ENCODE measurements at places on chromosomes 5 and 9.

DNA sequence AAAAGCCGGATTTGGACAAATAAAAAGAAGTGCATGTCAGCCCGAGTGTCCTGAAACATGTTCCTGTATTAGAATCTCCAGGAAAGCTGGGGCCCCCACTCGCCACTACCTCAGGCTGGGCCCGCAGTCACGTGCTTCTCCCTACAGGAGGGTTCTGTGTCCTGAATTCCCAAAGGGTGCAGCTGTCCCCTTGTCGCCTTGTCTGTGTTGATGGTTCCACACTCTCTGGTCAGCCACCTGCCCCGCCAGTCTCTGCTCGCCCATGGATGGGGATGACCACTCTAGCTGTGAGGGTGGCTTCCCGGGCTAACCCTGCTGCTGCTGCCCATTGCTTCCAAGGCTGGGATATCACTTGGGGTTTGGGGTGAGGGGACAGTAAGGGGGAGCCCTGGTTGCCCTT, 3.1 kb upstream of the TMEM250 start:
- no peak for DNase-seq

DNA sequence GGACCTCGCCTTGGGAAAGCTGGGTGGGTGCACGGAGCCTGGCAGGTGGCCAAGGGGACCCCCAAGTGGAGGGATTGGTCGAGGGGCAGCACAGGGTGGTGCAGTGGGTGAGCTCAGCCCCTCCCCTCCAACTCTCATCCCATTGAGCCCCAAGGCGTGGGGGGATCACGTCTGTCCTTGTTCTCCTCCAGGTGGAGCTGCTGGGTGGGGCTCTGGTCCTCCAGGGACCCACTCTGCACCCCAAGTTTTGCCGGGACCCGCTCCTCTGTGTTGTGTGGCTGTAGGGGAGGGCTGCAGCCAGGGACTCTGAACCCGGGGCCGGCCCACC, 3.6 kb upstream of the FUT7 start:
- no peak for DNase-seq

- no peak for DNase-seq
Measured at GRCh38 chr5:135456238-135457099, 4.3 kb upstream of the TIFAB start.

DNA sequence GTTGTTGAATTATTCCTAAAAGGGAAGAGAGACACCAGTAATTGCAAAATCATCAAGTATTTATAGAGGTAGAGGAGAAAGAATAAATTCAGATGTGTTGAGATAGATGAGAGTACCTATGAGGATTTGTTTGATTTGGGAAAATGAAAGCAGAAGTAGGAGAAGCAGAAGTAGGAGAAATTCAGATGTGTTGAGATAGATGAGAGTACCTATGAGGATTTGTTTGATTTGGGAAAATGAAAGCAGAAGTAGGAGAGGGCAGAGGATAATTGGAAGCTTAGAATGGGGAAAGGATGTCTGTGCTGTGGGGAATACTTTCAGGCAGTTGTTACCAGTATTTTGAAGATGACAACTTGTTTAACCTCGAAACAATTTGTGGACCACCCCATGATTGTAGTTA, 35.1 kb upstream of the ZCCHC7 start:
- DNase-seq, result no peak

DNA sequence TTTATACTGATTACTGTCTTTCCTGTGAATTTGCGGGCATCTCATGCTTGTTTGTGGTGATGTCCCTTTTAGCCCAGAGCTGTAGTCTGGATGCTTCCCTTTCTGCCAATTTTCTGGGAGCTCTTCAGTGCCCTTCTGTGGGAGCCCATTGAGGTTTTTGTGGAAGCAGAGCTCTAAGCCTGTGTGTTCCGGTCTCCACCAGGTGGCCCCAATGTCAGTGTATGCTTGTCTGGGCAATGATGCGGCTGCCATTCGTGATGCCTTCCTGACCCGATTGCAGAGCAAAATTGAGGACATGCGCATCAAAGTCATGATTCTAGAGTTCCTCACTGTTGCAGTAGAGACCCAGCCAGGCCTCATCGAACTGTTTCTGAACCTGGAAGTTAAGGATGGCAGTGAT, 35.1 kb downstream of the SH3GLB2 start:
- DNase-seq, result no peak

DNA sequence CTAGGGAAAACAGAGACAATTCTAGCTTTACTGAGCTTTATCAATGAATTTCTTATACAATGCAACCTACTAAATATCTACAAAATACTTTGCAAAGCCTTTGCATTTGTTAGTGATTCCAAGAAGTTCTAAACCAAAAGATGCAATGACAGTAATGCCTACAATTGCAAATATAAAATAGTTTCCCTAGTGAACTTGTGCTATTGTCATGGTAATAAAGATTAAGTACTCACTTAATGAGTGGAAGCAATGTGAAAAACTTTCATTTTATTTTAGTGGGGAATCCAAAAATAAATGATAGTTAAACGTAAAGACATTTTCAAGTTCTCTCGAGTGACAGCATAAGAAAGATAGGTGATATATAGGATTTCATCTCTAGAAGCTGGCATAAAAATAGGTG, 270.5 kb upstream of the CTNND2 start:
- no peak for DNase-seq

DNA sequence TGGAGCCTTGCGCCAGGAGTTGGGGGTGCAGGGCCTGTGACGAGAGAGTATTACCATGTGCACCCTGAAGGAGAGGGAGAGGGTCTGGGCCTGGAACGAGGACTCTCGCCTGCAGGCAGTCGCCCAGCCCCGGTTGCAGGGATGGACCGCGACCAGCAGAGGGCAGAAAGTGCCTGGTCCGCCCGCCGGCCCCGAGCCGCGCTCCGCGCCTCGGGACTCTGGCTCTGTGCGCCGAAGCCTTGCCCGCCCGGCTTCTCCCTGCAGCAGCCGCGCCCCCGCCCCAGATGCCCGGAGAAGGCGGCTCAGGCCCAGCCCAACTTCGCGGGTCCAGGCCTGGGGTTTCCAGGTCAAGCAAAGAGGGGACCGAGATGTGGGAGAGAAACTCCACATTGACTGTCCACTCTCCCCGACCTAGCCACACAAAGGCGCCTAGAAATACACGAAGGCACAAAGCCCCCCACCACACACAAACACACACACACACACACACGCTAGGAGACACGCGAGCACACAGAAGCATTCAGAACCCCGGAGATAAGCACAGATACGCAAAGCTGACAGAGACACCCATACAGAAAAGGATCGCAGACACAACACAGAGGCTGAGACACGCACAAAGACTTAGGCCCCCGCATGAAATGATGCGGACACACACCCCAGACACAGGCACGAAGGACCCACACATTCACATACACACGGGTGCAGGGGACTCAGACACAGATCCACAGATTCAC, 2.0 kb upstream of the LMX1B start:
- peak; percentile 52 for DNase-seq

- no peak for DNase-seq
Measured at GRCh38 chr9:122475717-122476116, 2.0 kb downstream of the OR1J1 start.

- DNase-seq, result no peak
Measured at GRCh38 chr9:131018621-131019020, 9.6 kb downstream of the LAMC3 start.

DNA sequence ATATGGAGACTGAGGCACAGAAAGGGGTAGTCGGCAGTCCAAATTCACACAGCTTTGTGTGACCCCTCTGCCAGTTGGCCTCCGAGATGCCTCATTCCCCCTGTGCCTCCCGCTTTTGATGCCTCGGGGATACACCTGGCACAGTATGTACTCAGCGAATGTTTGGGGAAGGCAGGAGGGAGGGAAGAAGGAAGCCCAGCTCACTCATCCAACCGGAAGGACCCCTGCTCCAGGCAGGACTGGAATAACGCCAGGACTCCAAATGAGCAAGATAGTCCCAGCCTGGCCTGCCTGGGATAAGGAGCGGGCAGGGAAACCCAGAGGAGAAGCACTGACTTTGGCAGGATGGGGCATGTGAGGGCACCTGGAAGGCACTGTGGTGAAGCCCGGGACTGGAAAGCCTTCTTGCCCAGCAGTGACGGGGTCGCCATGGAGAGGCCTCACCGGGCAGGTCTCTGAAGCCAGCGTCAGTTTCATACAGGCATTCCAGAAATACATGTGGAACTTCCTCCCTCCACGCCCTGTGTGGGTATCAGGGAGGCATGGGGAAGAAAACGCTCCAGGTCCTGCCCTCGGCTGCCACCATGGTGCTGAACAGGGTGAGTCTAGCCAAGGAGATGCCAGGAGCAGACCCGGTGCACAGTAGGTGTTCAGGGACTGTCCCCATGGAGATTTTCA, 20.3 kb downstream of the LMX1B start:
- no peak for DNase-seq

DNA sequence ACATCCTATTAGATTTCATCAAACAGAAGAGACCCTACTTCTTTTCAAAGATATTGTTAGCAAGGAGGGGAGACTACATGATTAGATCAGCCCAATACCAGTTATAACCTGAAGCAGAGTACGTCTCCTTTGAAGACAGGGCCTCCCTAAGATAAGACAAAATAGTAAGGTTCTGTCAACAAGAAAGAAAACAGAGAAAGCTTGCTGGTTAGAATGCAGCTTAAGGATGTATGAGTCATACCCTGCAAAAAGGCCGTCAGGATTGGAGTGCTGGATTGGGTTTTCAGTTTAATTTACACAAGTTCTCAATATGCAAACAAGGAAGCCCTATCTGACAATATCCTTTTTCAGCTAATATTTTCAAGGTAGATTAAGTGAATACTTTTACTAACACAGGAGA, 1581.2 kb upstream of the WWC1 start:
- no peak for DNase-seq

GRCh38 chr9:13735181-13735580, 455.7 kb upstream of the MPDZ start:
- no peak for DNase-seq

- DNase-seq, result no peak
Measured at GRCh38 chr9:137076636-137077009, 694 bp upstream of the UAP1L1 start.

DNA sequence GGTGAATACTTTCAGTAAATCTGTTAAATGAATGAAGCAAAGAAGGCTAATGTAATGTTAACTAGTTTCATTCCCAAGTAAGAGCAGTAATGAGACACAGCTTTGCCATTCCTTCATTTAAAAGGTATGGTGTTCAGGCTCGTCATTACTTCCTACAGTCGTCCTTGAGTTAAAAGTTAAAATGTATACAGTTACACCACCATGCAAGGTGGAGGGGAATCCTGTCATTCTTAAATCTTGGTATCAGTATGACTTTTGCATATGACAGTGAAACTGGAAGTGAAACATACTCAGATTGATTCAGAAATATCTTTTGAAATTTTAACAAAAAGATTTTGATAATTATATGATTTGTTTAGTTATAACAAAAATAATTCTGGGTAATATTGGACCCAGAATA, 25.9 kb downstream of the MTRR start:
- DNase-seq, result no peak

GRCh38 chr5:132465059-132465707, 25.4 kb downstream of the IRF1 start:
- DNase-seq, result no peak

DNA sequence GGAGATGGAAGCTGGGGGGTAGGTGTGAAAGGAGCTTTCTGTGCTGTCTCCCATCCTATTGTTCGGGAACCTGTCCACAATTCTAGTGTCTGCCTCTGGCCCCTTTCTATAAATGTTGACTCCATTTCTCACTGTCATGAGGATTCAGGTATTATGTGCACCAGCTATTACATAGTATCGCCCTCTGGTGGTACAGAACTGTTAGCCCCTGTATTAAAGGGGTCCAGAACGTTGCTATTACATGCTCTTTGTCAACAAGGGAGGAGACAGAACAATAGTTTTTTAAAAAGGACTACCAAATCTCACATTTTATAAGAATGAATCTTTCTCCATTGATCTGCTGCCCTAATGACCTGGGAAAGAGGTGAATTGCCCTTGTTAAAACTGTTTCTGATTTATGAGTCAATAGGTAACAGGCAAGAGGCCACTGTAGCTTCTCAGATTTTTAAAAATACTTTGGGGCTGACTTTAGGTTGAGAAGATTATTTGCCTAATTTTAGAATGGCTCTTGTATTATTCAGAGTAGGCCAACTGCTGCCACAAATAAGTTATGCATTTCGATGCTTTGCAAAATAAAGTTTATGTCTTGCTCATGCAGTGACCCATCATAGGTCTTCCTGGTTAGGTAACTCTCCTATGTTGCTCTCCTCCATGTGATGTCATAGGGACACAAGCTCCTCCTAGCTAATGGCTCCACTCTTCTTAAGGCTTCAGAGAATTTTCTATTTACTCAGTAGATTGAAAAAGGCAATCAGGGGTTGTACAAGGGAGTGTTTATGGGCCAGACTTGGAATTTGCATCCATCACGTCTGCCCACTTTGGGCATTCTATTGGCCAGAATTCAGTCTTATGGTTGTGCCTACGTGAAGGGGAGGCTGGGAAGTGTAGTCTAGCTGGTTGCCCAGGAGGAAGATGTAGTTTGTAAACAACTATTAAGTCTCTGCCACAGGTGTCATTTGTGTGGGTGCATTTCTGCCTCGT, 20.8 kb downstream of the DCANP1 start:
- no peak for DNase-seq

GRCh38 chr9:96660692-96661248, 5.7 kb upstream of the PRXL2C start:
- DNase-seq, result no peak

DNA sequence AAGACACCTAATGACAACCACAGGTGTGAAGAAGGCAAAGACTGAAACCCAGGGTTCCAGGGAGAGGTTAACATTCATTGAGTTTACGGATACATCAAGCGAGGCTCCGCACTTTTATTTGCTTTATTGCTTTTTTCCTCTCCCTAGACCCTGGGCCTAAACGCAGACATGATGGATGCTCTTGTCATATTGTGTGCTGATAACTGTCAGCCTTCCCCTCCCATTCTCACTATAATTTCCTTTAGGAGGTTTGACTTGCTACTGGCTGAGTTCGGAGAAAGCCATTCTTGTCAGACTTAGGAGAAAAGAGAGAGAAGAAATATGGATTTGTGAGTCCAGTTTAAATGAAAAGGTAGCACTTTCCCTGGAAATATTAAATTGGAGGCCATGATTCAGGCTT, 471.6 kb downstream of the DNAH5 start:
- DNase-seq, result no peak

DNA sequence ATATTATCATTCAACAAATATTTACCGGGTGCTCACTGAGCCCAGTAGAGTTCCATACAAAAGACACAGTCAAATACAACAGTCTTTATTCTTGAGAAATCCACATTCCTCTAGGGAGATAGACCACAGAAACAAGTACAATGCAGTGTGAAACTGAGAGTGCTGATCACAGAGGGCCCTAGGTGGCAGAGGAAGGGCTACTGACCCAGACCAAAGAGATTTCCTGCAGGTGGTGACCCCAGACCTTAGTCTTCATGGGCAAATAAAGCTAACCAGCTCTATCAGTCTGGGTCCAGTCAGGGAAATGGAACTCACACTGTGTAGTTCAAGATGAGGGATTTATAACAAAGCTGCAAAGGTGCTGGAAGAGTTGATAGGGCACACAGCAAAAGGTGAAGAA, 110.4 kb upstream of the SLC27A6 start:
- DNase-seq, result no peak

- DNase-seq, result no peak
Measured at GRCh38 chr5:43920422-43920821, 317.4 kb downstream of the NNT start.

- DNase-seq, result no peak
Measured at GRCh38 chr5:5617024-5617423, 194.5 kb downstream of the ICE1 start.
